ENCODE measurements at places on chromosomes 6 and 20.

DNA sequence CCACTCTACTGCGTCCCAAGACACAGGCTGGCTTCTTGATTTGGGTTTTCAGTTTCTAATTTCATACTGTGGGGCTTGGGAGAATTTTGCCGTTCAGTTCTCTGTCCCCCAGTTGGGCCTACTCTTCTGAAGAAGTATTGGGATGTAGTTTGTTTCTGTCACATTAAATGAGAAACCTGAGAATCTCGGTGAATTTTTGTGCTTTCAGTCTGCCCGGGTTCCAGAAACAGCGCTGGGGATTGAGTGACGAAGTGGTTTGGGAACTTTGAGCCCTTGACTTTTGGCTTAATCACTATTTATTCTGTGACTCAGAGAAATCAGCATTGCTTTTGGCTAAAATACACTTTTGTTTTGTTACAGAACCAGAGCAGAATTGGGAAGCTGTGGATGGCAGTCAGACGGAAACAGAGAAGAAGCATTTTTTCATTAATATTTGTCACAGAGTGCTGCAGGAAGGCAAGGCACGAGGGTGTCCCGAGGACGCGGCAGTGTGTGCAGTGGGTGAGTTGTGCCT lies 74.0 kb downstream of the IGF2R start:
- no peak for DNase-seq

DNA sequence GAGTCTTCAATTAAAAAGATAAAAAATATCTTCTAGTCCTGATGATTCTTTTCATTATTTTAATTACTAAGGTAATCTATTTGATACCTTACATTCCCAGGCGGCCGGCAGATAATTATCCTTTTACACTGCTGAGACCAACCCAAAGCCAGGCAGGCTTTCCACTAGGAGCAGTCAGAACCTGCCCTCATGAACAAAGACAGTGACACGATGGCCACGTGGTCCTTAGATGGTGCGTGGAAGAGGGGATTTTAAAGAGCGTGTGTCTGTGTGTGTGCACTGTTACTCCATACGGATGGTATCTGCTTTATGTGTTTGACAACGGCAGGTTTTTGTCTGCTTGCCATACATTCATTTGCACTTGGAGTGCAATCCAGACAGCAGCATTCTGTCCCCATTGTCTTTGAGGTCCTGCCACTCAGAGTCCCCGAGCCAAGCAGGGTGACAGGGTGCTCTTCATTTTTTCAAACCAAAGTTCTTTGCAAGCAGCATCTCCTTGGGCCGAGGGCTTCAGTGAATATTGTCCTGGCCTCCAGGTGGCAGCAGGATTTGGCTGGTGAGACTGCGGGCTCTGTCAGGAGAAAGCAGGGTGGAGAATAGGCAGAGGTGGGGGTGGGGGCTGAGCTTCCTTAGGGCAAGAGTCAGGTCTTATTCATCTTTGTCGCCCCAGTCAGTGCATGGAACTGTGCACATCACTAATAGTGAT lies 260.5 kb downstream of the NRN1 start:
- DNase-seq, result no peak

DNA sequence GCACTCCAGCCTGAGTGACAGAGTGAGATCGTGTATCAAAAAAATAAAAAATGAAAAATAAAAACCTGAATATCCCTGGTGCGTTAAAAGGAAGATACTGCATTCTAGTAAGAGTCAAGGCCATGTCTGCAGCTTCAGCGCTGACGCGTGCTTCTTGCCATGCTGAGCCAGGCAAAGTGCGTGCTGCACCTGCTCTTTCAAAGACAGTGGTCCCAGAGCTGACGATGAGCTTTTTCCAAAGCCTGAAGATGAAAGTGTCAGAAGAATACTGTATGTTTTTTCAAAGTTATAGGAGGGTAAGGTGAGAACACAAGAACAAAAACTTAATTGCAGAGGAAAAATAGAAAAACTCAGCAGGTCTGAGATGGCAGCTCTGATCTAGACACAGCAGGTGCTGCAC lies 115.1 kb downstream of the RNASET2 start:
- DNase-seq, result no peak

GRCh38 chr6:31763619-31763940 lies 1.1 kb downstream of the SAPCD1 start:
- peak; percentile 41 for DNase-seq

GRCh38 chr6:134063966-134064445 lies 11.6 kb upstream of the SLC2A12 start:
- DNase-seq, result no peak

DNA sequence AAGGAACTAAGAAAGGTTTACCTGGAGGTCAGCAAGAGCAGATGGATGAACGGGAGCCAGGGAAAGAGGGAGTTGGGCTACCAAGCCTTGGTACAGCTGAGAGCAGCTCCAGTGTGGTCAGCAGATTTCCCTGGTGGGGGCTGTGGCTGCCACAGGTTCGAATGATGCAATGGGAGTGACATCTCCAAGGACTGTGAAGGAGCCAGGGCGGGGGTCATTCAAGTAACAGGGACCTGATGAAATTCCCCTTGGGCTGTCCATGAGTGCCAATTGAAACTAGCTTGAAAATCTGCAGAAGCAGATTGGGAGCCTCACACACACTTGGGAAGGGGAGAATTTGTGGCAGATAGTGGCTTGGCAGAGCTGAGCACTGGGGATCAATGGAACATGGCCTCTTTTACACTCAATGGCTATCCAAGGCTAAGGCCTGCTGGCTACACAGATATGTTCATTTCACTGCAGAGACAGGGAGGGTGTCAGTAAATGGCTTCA lies 247.0 kb upstream of the ECI2 start:
- DNase-seq, result no peak

- no peak for DNase-seq
Measured at GRCh38 chr6:5517796-5518195, 256.5 kb downstream of the FARS2 start.

- no peak for DNase-seq
Measured at GRCh38 chr20:47814632-47815415, 29.5 kb upstream of the SULF2 start.

GRCh38 chr20:6269168-6269873 lies 146.5 kb upstream of the FERMT1 start:
- DNase-seq, result no peak

GRCh38 chr6:38169221-38169976 lies 349.9 kb downstream of the ZFAND3 start:
- no peak for DNase-seq

GRCh38 chr6:157539421-157539822 lies 158.4 kb downstream of the ZDHHC14 start:
- no peak for DNase-seq

DNA sequence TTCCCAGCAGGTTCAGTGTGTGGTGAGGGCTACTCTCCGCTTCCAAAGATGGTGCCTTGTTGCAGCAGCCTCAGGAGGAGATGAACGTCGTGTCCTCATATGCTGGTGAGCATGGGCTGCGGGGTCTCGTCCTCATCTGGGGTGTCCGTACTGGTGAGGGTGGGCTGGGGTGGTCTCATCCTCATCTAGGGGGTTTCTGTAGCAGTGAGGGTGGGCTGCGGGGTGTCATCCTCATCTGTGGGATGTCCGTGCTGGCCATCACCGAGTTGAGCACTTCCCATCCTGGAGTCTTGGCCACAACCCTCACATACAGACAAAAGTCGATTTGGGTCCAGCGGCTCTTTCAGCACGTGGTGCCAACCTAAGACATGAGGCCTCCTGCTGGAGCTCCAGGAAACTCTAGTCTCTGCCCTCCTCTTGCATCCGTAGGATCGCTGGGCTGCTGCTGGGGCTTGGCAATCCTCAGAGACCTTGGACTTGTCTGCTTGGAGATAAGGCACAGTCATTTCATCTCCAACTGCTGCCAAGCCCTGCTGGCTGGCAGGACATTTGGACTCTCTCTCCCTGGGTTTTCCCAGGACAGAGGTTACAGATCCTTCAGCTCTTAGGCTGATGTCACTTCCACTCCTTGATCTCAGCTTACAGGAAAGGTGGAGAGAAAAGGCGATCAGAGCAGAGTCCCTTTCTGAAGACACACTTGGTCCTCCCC lies 160.4 kb downstream of the PACRG start:
- no peak for DNase-seq

DNA sequence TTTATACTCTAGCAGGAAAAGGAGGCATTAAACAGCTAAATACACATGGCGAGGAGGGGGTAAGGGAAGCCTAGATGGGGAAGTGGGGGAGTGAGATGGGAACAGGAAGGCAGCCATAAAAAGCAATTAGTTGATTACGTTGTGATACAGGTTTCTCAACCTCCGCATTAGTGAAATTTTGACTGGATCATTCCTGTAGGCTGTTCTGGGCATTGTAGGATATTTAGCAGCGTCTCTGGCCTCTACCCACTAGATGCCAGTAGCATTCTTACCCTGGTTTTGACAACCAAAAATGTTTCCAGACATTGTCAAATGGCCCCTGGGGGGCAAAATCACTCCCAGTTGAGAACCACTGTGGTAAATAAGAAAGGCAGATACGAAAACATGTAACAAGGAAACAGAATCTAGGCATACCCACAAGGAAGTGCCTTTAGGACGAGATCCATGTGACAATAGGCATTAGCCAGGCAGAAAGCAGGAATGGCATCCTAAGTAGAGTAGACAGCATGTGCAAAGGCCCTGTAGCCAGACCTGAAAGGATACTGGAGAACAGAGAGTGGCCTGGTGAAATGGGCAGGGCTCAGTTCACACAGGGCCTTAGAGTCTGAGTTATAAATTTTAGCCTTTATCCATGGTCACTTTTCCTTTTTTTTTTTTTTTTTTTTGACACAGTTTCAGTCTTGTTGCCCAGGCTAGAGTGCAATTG lies 25.8 kb upstream of the PTPN1 start:
- no peak for DNase-seq

GRCh38 chr6:54665278-54665677 lies 181.3 kb upstream of the FAM83B start:
- no peak for DNase-seq

DNA sequence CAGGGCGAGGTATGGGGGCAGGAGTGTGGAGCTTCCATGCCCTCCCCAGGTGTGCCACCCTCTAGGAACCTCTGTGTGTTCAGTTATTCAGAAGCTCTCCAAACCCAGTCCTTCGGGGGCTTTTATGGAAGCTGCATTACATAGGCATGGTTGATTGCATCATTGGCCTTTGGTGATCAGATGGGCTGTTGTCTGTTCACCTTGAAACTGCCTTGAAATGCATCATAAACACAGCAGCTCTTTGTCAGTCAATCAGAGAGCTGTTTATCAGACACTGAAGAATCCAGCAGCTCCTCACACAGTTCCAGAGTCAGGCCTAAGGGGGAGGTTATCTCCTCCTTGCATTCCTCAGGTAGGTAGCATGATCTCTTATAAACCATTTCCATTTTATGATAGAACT lies 62.4 kb downstream of the E2F3 start:
- DNase-seq, result no peak

GRCh38 chr20:42051921-42052320 lies 433.7 kb upstream of the CHD6 start:
- no peak for DNase-seq

All from anterior cingulate cortex (tissue), 58 donors.